CD4-positive, alpha-beta T cell treated with Interferon alpha-2 for 1 hour (primary cell): ENCODE measurements at places on chromosomes 4 and X.

DNA sequence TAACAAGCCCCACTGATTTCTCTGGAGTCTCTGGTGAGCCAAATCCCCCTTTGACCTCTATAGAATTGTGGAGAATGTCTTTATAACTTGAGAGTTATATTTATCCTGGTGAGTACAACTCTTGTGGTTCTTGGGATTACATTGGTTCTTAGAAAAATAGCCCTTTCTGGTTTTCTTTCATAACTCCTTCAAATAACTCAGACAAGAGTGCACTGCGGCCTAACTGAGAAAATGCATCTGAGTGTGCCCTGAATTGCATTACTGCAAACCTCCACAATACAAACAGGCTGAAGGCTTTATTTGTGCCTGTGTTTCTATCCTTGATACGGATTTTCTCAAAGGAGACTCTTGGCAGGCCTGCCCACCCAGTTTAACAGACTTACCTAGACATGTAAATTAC is 2.7 kb downstream of the BEX3 start:
- no peak for DNase-seq

DNA sequence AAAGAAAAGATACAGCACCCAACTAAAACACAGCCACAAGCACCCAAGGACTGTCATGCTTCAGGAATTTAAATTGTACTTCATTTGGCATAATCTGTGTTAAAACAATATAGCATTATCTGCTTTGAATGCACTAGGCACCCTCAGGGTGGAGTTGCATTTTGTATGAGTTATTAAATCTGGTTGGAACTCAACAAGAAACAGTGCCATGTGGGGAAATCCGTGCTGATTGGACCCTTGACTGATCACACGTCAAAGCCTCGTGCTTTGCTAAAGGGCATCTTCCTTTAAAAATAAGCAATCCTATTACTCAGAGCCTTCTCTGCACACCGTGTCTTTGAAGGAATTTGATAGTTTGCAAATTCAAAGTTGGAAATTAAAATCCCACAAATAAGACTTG is 35.4 kb downstream of the IGFBP7 start:
- DNase-seq = no peak

- DNase-seq = no peak
Measured at GRCh38 chr4:90544532-90545045, 417.4 kb downstream of the CCSER1 start.

DNA sequence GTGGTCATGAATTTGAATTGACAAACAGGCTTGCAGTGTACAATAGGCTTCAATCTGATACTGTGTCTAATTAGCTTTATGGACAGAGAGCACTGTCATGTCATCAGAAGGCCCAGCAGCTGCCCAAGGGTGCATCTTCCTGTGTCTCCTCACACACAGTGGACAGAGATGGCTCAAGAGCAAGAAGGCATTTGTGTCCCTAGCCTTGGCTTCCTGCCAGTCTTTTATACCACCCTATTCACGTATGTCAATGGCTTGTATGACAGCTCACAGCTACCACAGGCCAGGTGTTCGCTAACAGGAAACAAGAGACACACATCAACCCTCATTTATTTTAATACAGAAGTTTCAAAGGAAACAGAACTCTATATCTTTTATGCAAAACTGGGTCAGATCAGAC is 874.0 kb upstream of the AGA start:
- no peak for DNase-seq

- no peak for DNase-seq
Measured at GRCh38 chr4:113584407-113585150, 177.0 kb downstream of the CAMK2D start.

GRCh38 chr4:8353912-8354453 is 84.4 kb downstream of the HTRA3 start:
- DNase-seq = no peak

DNA sequence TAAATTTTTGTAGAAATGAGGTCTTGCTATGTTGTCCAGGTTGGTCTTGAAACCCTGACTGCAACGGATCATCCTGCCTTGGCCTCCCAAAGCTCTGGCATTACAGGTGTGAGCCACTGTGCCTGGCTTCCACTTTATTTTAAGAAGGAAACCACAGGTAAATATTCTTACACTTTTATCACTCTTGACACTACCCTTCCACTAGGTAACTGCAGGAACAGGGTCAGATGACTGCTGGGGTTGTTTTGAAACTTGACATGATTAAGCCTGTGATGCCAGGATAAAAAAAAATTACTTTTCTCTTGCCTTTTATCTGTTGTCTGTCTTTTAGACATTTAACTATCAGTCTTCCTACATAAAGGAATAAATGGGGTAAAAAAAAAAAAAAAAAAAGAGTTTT is 43.5 kb downstream of the COQ2 start:
- DNase-seq = no peak

DNA sequence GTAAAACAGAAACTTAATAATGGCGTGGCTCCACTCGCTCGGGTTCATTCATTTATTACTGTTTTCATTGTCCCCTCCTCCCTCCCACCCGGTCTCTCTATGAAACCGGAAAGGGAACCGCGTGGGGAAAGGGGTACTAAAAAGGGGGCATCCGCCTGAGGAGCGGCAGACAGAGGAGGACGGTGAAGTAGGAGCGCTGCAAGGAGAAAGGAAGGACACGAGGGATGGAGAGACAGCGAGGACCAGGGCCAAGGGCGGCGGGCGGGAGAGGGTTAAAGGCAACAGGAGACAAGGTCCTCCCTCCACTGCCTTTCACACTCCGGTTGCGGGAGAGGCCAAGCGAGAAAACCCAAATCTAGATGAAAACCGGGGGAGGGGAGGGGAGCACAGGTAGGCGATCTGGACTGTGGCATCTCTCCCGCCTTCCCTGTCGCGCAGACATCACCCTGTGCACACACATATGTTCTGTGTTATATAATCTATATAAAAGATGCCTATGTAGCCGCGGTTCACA is 829 bp downstream of the ELOVL6 start:
- peak; percentile 10 for DNase-seq

DNA sequence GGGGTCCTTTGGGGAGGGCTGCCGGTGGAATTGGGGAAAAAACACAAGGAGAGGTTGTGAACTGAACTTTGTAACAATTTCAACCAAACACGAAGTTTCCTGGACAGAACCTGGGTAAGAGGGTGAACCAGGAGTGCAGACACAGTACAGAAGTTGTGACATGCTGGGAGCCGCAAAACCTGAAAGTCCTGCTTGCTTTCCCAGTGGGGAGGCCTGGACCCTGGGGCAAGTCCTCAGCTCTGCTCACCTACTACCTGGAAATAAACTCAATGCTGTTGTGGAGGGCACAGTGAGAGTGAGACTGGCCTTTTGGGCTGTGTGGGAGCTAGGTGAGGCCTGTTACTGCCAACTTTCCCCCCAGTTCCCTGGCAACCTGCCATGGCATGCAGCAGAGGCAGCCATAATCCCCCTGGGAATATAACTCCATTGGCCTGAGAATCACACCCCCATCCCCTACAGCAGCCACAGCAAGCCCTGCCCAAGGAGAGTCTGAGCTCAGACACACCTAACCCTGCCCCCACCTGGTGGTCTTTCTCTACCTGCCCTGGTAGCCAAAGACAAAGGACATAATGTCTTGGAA is 162.8 kb downstream of the THOC2 start:
- DNase-seq = no peak

DNA sequence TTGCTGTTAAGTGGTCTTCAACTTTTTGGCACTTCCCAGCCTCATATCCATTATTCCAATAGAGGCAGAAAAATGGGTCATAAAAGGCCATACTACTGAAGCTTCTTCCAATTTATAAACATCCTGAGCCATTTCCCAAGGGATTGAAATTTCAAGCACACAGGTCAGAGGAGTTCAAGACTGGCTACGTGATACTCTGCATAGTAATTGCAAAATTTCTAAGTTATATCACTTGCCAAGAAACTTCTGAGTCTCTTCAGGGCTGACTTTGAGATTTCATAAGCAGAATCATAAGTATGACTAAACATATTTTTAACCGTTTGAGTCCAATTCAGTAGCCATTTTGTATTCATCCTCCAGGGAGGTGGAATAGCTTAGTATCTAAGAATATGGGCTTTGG is 75.6 kb upstream of the RXFP1 start:
- no peak for DNase-seq

DNA sequence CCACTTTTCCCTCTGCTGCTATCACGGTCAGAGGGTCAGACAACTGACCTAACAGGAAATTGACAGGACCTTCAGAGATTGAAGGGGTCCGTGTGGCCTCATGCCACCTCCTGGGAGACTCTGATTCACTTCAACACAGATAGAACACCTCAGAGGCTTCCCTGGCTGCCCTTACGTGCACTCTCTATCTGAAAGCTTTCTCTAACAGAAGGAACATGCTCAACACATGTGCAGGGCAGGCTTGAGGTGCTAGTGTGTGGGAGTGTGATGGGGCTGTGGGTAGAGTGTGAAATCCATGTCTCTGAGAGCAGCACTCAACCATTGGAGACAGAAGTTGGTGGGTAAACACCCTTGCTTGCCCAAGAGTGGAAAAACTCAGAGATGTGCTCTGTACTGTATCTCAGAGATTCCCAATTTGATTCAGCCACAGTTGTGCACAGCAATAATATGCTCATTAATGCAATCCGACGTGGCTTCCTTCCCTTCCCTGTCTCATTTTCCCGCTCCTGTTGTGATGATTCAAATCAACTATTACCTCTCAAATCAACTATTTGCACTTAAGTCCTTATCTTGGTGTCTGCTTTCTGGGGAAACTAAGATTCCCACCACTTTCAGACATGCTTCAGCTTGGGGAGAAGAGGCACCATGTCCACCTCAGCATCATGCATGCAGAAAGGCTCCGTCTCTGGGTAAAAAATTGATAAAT is 62.0 kb upstream of the MAGEB2 start:
- no peak for DNase-seq

DNA sequence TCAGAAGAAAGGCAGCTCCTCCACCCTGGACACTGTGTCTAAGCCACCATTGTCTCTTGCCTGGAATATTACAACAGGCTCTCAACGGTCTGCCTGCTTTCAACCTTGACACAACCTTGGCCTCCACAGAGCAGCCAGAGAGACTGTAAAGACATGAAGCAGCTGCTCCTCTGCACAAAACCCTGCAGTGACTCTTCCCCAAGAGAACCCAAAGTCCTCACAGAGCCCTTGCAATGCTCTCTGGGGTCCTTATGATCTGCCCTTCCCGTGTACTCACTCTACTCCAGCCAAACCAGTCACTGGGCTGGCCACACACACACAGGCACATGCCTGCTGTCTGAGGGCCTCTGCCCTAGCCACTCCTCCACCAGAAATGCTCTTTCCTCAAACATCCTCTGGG is 75.9 kb upstream of the CPEB2 start:
- no peak for DNase-seq

DNA sequence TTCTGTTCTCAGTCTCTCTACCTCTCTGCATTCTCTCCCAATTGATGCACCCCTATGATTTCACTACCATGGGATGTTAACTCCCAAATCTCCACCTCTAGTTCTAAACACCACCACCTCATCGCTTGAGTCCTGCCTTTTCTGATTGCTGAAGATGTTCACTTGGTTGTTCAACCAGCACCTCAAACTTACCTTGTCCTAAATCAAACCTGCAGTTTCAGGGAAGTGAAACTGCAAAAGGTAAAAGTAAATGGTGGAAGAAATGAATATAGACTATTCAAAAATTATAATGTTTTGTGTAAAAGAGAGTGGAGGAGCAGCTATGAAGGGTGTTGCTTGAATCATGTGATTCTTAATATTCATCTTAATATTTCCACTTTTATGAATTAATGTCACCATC is 91.0 kb downstream of the PDE5A start:
- no peak for DNase-seq

- DNase-seq = no peak
Measured at GRCh38 chrX:43589735-43590134, 66.4 kb upstream of the MAOA start.

GRCh38 chrX:110226931-110227330 is 91.0 kb downstream of the AMMECR1 start:
- DNase-seq = no peak

DNA sequence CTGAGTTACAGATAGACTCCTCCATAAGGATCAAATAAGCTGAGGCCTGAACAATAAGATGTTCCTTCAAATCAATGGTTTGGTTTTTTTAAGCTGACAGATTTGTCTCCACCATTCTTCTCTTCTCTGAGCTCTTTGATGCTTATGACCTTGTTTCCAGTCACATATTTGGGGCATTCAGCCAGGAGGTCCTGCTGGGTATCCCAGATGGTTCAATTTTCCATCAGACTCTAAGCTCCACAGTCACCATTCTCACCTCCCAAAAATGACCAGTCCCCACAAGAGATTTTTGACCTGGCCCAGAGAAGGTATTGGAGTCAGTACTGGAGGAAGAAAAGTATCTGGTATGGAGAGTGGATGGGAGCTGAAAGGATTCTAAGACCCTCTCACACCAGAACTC is 74.6 kb upstream of the FRMPD3 start:
- DNase-seq = no peak

DNA sequence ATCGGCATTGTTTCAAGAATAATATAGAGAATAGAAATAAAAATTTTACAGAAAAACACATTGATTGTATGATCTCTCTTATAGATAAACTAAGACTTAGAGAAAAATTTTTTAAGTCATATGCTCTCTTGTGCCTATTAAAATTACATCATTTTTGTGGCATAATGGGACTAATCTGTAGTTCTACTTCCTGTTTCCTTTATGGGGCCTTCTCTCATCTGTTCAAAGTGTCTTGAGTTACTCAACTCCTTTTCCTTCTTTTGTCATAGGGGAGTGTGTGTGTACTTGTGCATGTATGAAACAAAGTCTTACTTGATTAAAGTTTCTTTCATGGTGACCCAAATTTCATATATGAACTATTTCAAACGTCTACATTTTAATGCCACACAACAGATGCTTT is 1448.9 kb upstream of the TENM3 start:
- no peak for DNase-seq

- DNase-seq = no peak
Measured at GRCh38 chrX:87873347-87873941, 355.8 kb downstream of the KLHL4 start.

DNA sequence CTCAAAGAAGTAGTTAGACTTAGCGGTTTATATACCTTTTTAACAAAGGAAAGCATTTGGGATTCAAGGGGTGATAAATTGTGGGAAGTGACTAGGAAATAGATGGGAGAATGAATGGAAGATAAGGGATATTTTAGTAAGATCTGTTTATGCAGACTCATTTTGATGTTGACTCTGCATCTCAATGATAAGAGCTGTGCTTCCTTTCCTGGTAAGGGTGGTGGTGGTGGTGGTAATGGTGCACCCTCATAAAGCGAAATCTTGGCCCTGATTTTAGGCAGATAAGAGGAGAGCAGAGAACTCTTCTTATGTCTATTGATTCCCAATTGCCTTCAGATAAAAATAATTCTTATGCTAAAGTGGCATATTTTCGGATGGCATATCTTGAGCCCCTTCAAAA is 197.1 kb downstream of the SPRY1 start:
- DNase-seq = no peak

GRCh38 chr4:94843216-94843615 is 85.5 kb downstream of the BMPR1B start:
- DNase-seq = no peak

GRCh38 chrX:85996555-85996954 is 50.8 kb downstream of the CHM start:
- DNase-seq = no peak
